ENCODE measurements at places on chromosomes 7 and 10. TPM values are rescaled to one million over a fixed set of nuclear protein-coding genes. Genes with fewer than 3 reads are reported as not detected.

DNA sequence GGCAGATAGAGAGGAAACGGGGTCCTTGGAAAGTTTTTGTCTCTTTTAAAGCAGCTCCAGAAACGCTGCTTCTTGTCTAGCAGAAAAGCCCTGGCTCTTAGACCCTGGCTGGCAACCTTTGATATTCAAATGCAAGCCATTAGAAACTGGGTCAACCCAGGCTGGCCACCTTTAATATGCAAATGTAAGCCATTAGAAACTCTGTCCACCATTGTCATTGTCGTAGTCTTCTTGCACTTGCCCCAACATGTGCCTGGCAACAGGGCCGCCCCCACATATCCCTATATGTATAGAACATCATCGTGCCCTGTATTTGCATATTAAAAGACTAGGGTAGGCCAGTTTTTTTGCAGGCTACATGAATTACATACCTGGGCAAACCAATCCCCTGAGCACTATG is 621.3 kb upstream of the DPP6 start:
- no peak overlapping the region for H3K4me3 ChIP-seq
- H3K4me1 ChIP-seq, result no peaks in the 10 kb centered on the region
- DNase-seq, result no peak
- H3K36me3 ChIP-seq, result no peaks in the 10 kb centered on the region
- no peaks in the 10 kb centered on the region for H3K27me3 ChIP-seq

Gene ITGB8
- 0.75 TPM for total RNA-seq

DNA sequence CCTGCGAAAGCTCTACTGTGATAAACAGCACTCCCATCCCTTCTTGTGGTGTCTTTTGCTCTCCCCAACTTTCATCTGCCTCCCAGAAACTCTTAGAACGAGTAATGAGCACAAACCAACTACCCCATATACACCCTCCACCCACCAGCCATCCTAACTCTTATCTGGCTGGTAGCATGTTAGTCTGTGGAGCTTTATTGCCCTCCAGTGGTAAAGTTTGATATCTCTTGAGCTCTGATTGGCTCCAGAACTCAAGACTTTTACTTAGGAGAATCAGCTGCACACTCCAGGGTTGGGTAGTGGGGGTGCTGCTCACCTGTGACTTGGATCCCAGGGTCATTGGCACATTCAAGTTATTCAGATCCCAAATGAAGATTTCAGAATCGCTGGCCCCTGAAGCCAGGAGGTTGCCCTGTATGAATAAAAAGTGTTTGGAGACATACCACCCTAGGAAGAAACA is 10.9 kb downstream of the SEC31B start:
- no peaks in the 10 kb centered on the region for H3K4me1 ChIP-seq
- no peak for DNase-seq
- no peaks in the 10 kb centered on the region for H3K27me3 ChIP-seq

GRCh38 chr10:69332278-69333010 is 54.1 kb downstream of the HK1 start:
- H3K27me3 ChIP-seq, result no peaks in the 10 kb centered on the region
- peaks cover 44% of the 10 kb centered on the region for H3K4me1 ChIP-seq
- no peak overlapping the region for H3K4me3 ChIP-seq
- peaks cover 6% of the 10 kb centered on the region for H3K36me3 ChIP-seq
- DNase-seq, result no peak
- no peak overlapping the region for H3K27ac ChIP-seq

- H3K4me1 ChIP-seq, result no peaks in the 10 kb centered on the region
- H3K27me3 ChIP-seq, result no peaks in the 10 kb centered on the region
- no peak for DNase-seq
- H3K36me3 ChIP-seq, result no peaks in the 10 kb centered on the region
- no peak overlapping the region for H3K4me3 ChIP-seq
Measured at GRCh38 chr10:34094961-34095360, 720.1 kb downstream of the PARD3 start.

Gene HOXA9
- not detected for total RNA-seq

GRCh38 chr10:47057471-47057870 is 146.2 kb downstream of the PTPN20 start:
- H3K4me3 ChIP-seq, result no peak overlapping the region
- no peak for DNase-seq
- no peaks in the 10 kb centered on the region for H3K27me3 ChIP-seq

Gene SLC26A5
- not detected for total RNA-seq
